ENCODE measurements at places on chromosomes 13 and 19.

- no peak for DNase-seq
Observed at GRCh38 chr13:86098511-86098910, 299.3 kb upstream of the SLITRK6 start.

- DNase-seq = no peak
Observed at GRCh38 chr19:6470173-6470572, 6.1 kb downstream of the CRB3 start.

DNA sequence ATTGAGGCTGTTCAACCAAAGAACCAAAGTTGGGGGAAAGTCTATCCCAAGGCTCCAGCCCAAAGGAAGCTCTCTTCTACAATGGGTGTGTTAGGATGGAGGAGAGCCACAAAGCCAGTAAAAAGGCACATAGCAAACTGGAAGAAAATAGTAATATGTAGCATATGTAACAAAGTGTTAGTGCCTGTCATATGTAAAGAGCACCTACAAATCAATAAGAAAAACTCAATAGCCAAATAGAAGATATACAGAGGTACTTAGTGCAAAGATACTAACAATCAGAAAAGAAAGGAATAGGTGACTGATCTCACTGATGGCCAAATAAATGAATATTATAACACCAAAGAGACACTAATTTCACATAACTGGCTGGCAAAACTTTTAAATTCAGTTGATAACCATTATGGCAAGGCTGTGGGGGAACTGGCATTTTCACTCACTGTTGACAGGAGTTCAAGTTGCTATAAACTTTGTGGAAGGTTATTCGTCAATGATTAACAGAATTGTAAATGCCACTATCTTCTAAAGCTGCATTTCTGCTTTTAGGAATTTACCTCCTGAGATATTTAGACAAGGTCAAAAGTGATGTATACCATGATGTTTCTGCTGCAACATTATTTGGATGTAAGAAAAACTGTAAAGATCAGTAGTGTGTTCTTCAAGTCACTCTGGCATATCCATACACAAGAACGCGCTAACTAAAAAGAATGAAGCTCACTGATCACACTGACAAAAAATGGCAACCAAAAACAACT, 110.8 kb downstream of the GNG7 start:
- no peak for DNase-seq

DNA sequence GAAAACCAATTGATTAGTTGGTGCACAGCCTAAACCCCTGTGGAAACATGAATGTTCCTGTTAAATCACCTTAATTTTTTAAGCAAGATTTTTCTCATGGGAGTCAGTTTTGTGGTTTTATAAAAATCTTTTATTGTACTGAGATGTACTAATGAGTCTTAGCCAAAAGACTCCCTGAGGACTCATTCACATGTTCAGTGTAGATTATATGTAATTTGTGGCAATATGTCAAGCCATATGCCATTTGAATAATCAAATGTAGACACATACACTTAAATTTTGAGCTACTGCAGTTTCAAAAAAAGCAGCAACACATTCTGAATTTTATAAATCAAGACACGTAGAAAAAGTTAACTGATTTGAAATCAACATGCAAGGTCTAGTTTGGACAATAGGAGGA, 395.2 kb downstream of the MYO16 start:
- DNase-seq = no peak

DNA sequence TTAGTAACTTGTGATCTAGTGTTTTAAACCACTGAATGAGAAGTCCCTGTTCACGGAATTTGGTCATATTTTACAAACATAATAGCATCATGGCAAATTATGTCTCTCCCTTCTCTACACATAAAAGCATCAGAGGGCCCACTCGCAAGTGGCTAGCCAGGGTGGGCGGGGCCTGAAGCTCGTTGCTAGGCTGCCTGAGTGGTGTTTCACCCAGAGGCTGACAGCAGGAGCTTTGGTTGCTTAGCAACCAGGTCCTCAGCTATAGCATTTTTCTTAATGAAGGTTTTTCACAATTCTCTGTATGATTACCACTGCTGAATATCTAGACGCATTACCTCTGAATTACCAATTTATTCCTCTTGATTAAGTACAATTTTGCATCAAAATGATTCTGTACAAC, 126.5 kb downstream of the NALCN start:
- DNase-seq = no peak

DNA sequence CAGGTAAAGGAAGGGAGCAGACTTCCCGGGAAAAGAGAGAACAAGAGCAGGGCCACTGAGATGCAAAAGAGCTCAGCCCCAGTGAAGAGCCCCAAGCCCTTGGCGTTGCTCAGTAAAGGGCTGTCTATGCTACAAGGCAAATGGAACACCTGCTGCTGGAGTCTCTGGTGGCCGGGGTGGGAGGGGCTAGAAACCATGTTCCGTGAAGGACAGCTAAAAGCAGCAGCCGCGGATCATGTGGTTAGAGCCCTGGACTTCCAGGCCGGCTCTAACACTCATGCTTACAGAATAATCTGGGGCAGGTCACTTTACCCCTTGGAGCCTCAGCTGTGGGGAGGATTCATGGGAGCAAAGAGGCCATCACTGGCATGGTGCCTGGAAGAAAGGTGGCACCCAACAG, 17.8 kb downstream of the POU2F2 start:
- DNase-seq = no peak

DNA sequence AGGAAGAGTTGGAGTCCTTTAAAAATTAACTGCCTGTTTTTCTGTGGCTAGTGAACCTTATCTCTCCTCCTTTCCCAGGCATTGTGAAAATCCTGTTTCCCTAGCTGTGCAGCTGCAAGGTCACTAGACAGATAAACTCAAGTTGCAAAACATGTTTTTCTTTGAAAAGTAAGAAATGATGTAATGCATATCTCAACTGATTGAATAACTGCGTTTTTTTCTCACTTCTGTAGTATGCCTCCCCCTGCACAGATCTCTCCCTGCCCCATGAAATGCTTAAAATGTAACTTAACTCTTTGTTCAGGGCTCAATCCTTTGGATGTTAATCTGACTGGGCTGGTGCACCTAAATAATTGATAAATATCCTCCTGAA, 27.7 kb upstream of the CYSLTR2 start:
- DNase-seq = no peak

GRCh38 chr13:51971520-51972426, 39.5 kb downstream of the ATP7B start:
- no peak for DNase-seq

DNA sequence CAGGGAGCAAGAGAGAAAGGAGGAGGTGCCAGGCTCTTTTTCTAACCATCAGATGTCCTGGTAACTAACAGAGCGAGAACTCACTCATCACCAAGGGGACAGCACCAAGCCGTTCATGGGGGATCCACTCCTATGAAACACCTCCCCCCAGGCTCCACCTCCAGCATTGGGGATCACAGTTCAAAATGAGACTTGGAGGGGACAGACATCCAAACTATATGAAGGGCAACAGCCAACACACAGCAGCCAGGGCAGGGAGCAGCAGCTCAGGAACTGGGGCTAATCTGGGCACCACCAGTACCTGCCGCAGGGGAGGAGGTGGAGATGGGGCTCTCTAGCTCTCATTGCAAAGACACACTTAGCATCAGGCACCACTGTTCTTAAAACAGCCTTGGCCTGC, 34.3 kb upstream of the VSTM2B start:
- no peak for DNase-seq

- no peak for DNase-seq
Observed at GRCh38 chr19:41189425-41190065, 3.5 kb upstream of the CYP2S1 start.

DNA sequence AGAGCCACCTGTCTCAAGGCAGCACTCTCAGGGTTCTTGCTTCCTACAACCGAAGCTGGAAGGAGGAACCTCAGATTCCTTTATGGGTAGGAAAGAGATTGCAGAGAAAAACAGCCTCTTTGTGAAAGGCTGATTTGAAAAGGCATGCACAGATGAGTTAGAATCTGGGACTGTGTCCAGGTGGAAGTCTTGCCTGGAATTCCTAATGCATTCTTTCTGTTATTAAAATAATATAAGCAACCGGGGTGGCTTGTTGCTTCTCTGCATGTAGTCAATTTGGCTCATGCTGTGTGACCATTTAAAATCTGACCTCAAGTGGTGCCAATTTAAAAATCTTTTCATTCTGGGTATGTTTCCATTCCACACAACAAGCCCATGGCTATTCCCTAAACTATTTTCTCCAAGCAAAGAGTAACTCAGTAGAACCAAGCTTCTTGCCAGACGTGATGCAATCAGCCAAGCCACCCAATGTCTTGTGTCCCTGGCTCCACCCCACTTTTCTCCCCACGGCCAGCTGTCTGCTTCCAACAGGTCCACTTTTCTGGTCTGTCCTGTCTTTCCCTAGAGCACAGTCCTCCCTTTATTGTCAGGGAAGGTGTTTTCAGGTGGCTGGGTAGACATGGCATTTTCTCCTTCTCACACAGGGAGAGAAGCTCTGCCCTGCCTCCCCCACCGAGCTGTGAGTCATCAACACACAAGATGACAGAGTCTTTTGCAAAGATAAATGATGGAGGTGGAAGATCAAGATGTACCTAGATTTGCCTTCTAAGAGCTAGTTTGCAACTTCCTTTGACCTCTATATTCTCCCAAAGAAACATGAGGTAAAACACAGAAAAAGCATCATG, 394.3 kb downstream of the FOXO1 start:
- DNase-seq = no peak

GRCh38 chr19:12788042-12788681, 3.1 kb upstream of the JUNB start:
- DNase-seq = no peak

DNA sequence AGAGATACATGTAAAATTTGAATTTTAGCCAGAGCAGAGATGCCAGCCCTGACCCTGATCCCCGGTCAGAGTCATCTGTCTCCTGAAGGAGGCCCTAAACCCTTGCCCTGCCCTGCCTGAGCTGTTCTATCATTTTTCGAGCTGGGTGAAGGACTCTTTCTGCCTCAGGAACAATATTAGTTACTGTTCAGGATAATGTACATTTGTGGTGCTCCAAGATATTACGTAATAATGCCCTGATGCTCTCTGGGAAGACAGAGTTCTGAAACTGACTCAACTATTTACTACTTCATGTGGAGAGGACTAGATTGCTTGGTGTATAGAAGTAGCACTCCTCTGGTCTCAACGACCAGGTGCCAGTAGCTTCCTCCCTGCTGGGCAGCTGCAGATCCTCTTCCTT, 37.9 kb upstream of the UBL3 start:
- DNase-seq = no peak

DNA sequence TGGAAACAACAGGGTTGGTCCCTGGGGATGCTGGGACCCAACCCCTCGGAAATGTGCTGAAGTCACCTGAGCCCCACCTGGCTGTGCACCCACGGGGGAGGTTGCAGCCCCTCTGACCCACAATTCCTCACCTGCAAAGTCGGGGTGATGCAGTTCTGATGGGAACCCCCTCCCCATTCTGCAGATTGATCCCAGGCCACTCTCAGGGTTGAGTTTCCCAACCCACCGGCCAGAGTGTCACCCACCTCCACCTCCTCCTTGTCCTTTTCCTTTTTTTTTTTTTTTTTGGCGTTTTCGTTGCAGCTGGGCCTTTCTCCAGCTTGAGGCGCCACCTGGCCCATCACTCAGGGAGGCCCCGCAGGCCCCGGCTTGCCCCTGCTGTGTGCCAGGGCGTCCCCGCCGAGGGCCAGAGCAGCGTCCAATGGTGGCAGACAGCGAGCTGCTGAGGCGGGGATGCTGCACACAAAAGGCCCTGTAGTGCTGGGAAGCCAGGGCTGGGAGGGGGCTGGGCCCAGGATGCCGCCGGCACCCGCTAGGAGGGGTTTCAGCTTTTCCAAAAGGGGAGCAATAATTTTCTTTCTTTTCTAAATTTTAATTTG, 4.6 kb downstream of the PIK3R2 start:
- no peak for DNase-seq

DNA sequence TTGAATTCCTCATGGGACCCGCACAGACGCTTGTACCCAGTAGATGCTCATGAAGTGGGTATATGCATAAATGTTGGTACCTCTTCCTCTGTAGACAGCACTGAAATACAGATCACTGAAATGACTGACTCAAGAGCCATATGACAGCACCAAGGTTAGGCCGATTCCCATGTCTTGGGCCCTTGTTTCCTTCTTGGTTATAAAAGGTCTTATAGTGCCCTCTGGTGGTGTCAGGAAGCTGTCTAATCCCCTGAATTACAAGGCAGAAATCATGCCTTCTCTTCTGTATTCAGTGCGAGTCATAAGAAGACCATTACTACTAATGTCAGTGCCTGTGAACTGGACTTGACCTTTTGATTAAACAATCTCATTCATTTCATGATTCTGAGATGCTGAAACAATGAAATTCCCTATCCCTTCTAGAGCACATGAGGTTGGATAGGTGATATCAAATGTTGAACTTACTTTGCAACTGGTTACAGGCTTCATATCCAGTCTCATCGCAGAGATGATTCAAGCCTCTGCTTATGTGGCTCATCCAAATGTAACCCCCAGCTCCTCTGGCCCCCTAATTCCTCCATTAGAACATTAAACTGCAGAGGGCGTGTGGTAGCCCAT, 59.7 kb downstream of the SPATA13 start:
- no peak for DNase-seq

GRCh38 chr13:32549788-32550187, 11.2 kb upstream of the N4BP2L2 start:
- DNase-seq = no peak

Measured in GM18507 (cell line).